ENCODE measurements at places on chromosomes 12 and 14.
A peak's percentile ranks its signal among the peaks of the same experiment; 100 is the strongest.

- DNase-seq: no peak
These were observed 91.5 kb downstream of the FBXW8 start for GRCh38 chr12:117002051-117002817.

DNA sequence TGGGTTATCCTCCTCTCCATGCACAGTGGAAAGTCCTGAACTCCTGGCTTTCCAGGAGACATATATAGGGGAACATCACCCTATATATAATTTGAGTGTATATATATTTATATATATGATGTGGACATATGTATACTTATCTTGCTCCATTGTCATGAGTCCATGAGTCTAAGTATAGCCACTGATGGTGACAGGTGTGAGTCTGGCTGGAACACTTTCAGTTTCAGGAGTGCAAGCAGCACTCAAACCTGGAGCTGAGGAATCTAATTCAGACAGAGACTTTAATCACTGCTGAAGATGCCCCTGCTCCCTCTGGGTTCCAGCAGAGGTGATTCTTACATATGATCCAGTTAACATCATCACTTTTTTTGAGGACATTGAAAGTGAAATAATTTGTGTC lies 4.4 kb downstream of the SSTR1 start:
- no peak for DNase-seq

GRCh38 chr14:41609704-41610183 lies 3.1 kb downstream of the LRFN5 start:
- peak; percentile 70 for DNase-seq

GRCh38 chr12:50882563-50882962 lies 39.8 kb downstream of the TMPRSS12 start:
- DNase-seq: no peak

DNA sequence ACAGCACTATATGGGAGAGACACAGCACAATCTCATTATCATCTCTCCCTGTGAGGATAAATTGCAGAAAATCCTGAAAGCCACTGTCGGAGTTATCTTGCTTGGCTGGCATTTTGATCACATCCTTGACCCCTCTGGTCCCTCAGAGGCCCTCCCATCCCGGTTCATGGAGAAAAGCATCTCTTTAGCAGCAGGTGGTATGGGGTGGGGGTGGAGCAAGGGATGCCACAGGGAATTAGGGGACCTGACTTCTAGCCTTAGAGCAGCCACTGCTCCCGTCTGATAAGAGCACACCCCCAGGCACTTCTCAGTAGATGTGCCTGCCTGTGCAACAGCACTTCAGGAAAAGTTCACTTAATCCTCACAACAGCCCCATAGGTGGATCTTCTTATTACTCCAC lies 38.6 kb downstream of the GRIN2B start:
- DNase-seq: no peak

DNA sequence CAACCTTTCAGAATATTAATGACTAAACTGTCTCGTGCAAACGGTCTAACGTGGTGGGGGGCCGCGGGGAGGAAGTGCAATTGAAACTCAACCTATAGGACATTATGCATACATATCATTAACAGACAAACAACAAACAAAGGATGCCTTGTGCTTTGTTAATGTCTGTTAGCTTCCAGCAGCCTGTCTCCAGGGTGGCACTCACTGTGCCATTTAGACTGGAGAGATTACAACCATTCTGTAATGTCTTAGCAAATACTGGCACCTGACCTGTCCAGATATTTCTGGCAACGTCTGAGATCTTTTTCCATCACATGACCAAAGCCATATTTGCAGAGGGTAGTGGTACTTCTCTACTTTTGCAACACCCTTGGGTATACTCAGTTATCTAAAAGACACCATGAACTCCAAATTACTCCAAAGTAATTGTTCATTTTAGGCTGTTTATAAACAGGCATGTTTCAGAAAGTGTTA lies 11.6 kb downstream of the BHLHE41 start:
- no peak for DNase-seq

DNA sequence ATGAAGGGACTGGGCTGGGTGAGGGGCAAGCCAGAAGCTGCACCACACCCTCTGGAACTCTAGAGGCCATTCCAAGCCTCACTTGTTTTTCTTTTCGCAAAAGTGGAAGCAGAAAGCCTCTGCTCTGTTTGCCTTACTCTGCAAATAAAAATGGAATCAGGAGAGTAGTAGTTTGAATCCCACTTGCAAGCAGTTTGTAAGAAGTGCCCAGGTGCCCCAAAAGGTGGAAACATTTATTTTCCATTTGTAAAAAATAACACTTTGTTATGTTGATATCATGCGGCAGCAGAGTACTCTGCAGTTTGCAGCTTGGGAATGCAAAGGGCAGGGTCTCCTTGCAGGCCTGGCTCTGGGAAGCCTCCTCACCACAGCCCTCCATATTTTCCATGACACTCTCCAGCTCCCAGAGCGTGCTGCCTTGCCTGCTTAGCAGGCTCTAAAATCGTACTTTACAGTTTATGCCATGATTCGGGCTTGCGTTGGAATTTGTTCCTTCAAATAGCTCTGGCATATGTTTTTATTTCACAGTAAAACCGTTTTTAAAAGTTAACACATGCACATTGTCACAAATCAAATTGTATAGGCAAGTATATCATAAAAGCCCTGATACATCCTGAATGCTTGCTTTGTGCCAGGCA lies 20.0 kb downstream of the TUNAR start:
- no peak for DNase-seq

GRCh38 chr12:92597997-92598396 lies 104.8 kb upstream of the PLEKHG7 start:
- DNase-seq: no peak

DNA sequence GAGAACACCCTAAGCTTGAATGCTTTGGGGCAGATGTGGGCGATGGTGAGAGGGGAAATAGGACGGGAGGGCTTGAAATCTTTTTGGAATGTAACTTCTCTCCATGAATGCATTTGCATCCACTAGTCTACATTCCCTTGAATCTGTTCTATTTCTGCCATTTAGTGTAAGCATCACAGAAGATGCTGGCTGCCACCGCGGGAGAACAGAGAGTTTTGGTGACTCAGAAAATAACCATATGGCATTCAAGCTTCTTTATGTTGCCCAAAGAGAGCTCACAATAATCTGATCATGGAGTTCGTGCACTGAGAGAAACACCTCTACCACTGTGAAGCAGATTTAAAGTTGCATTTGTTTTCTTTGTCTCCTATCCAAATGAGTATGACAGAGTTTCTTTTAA lies 52.6 kb upstream of the OTX2 start:
- DNase-seq: no peak

- no peak for DNase-seq
These were observed 39.1 kb downstream of the SPATA7 start for GRCh38 chr14:88424573-88424972.

DNA sequence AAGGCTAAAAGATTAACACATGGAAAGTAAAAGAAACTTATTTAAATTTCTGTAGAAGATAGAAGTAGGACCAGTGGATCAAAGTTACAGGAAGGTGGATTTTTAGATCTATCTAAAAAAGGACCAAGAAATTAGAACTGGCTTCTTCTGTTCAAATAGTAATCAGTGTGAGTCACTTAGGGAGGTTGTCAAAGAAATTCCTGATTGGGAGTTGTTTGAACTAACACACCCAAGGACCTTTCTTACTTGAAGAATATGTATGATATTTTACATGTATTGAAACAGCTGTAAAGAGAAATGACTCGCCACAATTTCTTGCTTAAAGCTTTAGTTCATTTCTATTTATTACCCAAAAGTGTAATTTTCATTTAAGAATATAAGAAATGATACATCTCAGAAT lies 256.9 kb downstream of the RAD51B start:
- no peak for DNase-seq

DNA sequence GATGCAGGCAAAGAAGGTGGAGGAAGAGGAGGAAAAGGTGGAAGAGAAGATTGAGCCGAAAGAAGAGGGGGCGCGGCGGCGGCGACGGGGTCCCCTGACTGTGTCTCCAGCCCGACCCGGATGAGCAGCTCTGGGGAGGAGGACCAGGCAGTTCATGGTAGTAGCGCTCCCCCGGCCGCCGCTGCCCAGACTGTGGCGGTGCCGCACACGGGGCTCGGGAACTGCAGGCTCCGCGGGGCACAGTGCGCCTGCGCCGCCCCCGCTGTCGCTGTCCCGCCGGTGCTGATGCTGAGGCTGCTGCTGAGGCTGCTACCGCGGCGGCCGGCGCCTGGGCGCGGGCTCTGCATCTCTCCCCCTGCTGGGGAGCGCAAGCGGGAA lies at the start of gene KCNH5:
TSS of gene KCNH5 (minus strand) at position 225 of the 378 bp plus-strand sequence. CDS start 272 bp downstream, outside the sequence.
- DNase-seq: peak; percentile 94

DNA sequence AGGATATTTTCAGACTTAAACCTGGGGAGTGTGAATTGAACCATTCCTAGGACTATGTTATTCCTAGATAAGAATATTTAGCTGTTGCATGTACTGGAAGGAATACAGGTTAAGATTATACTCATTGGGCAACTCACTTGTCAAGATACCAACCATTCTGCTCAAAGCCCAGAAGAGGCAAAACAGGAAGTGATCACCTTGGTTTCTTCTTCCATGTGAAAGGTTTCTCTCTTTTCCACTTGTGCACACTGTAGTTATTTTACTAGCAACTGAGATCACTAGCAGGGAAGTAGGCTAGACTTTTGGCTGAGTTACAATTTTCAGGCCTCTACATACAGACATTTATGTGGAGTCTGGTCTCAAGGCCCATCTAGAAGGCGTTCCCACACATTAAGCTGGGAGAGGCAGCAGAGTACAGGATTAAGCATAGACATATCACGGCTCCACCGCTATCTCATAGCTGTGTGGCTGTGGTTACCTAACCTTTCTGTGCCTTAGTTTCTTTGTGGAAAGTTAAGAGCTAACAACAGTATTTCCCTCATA lies 83.9 kb upstream of the FERMT2 start:
- DNase-seq: no peak

GRCh38 chr14:59845245-59845644 lies 25.3 kb downstream of the RTN1 start:
- no peak for DNase-seq

GRCh38 chr12:77813558-77813957 lies 17.1 kb upstream of the NAV3 start:
- DNase-seq: no peak

DNA sequence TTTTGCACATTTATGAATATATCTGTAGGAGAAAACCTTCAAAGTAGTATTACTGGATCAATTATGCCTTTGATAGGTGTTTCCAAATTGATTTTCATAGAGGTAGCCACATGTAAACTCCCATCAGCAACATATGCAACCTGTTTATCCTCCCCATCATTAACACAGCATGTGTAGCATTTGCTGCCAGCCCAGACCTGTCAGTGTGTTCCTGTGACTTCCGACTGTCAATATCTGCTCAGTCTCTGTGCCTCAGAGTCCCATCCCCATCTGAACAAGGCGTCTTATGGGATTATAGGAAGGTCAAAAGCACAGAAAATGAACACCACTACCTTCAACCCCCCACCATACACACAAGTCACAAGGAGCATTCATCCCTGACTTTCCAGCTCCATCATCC lies 9.5 kb upstream of the CAPRIN2 start:
- DNase-seq: no peak
